Thymus (tissue), 14 donors: ENCODE measurements at places on chromosomes 5 and 9. TPM values are rescaled to one million over a fixed set of nuclear protein-coding genes. Genes with fewer than 3 reads are reported as not detected.

Gene PITX1
- 0.05 TPM for total RNA-seq

Gene FSTL4
- 0.99 TPM for total RNA-seq

Gene GNA14
- 0.47 TPM for total RNA-seq

DNA sequence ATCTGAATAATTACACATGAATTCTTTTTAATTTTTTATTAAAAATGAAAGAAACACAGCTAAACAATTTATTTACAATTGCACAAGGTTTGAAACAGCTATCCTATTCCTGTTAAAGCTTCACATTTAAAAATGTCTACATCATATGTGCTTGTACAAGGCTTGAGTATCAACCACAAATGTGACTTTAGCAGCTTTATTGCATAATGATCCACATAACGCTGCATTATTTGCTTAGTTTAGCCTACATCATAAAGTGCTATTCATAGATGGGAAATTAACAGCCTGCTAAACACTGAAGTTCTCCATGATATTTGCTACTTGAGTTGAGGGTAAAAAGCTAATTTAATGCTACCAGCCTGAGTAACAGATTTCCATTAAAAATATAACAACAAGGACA, 45.0 kb downstream of the TRIM36 start:
- H3K27ac ChIP-seq: no peak overlapping the region
- no peak overlapping the region for H3K4me3 ChIP-seq
- DNase-seq: no peak

DNA sequence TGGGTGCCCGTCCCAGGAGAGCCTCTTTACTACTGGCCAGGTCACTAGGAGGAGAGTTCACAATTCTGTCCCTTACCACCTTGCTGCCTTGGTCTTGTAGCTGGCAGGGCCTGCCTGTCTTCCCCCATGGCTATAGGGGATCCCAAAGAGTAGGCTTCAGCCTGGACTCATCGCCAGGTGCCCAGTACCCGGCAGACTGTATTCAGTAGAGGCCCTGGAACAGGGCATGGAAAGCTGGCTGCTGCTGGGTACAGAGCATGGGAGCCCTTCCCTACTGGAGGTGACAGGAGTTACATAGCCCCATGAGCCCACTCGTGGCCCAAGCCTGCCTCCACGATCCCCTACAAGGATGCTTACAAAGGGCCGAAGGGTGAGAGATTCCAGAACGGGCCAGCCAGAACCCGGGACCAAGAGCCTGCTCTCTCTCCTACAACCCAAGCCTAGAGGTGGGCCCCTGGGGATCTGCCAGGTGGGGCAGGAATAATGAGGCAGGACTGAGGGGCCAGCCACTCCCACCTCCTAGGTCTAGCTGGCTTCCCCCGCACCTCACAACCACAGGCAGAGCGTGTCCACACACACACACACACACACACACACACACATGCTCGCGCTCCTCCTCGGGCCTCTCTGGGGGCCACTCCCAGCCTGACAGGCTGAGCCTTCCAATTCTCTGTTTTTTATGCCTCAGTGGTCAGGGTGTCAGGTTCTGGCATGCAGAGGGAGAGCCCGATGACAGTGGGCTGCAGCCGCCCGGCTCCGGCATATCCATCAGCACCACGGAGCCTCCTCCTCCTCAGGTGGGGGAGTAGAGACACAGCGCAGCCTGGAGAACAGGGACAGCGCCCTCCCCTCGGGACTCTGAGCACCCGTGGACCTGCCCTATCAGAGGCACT, 186.0 kb downstream of the PAX5 start:
- H3K27me3 ChIP-seq: no peaks in the 10 kb centered on the region
- H3K36me3 ChIP-seq: no peaks in the 10 kb centered on the region
- no peak overlapping the region for H3K4me3 ChIP-seq
- H3K4me1 ChIP-seq: peaks cover 2% of the 10 kb centered on the region

DNA sequence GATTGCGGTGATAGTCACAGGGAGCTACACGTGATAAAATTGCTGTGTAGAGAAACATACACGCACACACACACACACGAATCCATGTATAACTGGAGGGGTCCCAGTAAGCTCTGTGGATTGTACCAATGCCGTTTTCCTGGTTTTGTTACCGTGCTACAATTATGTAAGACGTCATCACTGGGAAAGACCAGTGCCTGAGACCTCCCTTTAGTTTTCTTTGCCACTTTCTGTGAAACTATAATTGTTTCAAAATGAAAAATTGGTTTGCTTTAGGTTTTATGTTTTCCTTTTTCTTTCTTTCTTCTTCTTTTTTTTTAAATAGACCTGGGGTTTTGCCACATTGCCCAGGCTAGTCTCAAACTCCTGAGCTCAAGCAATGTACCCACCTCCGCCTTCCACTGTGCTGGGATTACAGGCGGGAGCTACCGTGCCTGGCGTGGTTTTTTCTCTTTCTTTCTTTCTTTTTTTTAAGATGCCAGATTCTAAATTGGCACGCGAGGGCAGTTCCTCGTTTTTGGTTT, 21.3 kb downstream of the OR2V2 start:
- peaks cover 35% of the 10 kb centered on the region for H3K27me3 ChIP-seq
- H3K4me3 ChIP-seq: no peak overlapping the region
- no peak overlapping the region for H3K27ac ChIP-seq
- DNase-seq: no peak
- no peaks in the 10 kb centered on the region for H3K36me3 ChIP-seq

DNA sequence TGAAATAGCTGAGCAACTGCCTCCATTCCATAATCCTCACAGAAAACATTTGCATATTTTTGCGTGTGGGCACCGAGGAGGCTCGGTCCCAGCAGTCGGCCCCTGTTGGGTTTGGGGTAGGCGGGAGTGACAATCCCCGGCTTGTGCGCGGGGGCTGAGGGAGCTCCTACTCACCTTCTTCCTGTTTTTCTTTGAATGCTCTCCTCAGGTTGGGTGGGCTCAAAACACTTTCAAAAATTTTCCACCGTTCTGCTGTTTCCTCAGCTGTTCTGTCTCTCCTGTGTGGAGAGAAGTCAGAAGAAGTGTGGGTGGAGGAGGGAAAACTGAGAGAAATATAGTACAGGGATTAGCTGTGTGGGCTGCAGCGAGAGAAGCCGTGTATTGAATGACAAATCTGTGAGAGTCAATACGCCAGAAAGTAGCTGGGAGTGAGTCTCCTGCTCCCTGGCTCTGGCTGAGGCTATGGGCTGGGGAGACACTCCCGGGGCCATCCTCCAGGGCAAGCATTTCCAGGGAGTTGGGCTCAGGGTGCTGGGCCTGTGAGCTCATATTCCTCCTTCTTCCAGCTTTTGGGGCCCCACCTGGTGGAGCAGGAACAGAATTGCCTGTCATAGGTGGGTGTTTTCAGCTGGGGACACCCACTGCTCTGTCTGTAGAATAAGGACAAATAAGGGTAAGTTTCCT, 84.7 kb downstream of the CMYA5 start:
- no peak for DNase-seq
- no peaks in the 10 kb centered on the region for H3K36me3 ChIP-seq
- no peaks in the 10 kb centered on the region for H3K27me3 ChIP-seq

GRCh38 chr9:117927354-117927753, 223.2 kb downstream of the TLR4 start:
- no peaks in the 10 kb centered on the region for H3K4me1 ChIP-seq
- no peak overlapping the region for H3K27ac ChIP-seq

- no peak for DNase-seq
- H3K4me3 ChIP-seq: no peak overlapping the region
- no peaks in the 10 kb centered on the region for H3K4me1 ChIP-seq
- no peaks in the 10 kb centered on the region for H3K36me3 ChIP-seq
- no peak overlapping the region for H3K27ac ChIP-seq
These were observed 556.7 kb upstream of the TLE4 start for GRCh38 chr9:79014929-79015699.

GRCh38 chr9:2655411-2655901, 33.9 kb downstream of the VLDLR start:
- no peaks in the 10 kb centered on the region for H3K27me3 ChIP-seq
- H3K4me1 ChIP-seq: no peaks in the 10 kb centered on the region
- H3K27ac ChIP-seq: peak overlapping the region; percentile 8
- H3K4me3 ChIP-seq: no peak overlapping the region

Gene PCDHGA3
- 0.19 TPM for total RNA-seq

Gene RNF180
- total RNA-seq: 0.52 TPM

DNA sequence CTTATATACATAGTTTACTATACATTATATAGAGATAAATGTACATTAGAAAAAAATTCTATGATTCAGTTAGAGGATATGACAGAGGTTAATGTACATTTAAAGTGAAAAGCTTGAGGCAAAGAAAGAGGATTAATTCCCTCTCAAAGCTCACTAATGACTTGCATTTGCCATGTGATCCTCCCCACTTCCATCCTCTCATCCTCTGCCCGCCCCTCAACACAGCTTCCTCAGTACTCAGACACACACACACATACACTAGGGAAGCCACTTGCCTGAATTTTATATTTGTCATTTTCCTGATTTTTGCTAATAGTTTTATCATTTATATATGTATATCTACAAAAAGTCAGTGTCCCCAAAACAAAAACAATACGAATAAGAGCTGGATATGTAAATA, 764.5 kb downstream of the EFNA5 start:
- H3K4me1 ChIP-seq: no peaks in the 10 kb centered on the region
- no peaks in the 10 kb centered on the region for H3K36me3 ChIP-seq
- H3K27ac ChIP-seq: no peak overlapping the region
- no peak overlapping the region for H3K4me3 ChIP-seq

DNA sequence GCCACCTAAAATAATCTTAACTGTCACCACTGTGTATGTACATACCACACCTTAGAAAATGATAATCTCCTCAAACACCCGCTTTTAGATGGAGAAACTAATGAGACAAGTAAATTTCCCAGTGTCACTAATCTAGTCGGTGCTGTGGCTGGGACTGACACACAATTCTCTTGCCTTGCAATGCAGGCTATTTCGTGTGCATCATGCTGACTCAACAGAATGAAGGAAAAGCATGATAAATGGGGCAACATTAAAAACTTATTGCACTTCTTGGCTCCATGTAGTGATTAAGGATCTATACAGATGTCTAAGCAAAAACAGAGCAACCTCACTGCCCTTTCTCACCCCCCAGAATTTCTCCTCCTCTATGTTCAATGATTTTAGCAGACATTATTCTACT, 677.9 kb downstream of the DTWD2 start:
- H3K36me3 ChIP-seq: no peaks in the 10 kb centered on the region
- H3K27ac ChIP-seq: no peak overlapping the region
- H3K4me1 ChIP-seq: no peaks in the 10 kb centered on the region
- H3K27me3 ChIP-seq: no peaks in the 10 kb centered on the region
- no peak overlapping the region for H3K4me3 ChIP-seq

DNA sequence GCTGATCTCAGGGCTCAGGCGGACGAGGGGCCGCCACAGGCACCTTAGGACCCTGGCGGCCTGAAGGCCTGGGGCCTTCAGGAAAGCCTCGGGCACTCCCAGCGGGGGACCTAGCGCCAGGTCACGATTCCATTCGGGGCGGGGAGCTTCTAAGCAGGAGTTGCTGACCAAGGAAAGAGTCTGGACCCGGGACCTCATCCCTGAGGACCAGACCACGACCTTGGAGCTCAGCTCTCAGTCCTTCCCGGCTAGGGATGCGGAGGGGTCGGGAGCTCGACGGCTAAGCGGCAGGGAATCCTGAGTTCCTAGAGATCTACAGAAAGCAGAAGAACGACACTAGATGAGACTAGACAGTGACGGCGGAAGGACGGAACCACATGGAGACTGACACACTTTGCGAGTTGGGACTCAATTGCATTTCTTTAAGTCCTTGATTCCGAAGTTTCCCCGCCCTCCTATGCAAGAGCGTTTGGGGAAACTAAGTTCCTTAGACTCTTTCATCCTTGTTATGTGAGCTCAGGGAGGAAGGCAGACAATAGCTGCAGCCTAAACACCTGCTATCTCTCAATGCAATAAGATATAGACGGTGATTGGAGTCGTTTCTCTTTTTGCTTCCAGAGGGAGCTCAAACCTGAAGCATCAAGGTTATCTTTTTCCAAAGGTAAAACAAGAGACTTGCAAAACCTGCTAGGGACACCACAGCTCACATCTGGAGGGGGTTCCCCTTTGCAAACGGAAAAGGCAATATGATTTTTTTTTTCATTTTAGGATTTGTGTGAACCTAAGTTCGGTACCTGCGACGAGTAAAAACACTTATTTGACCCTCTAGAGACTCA, 9.7 kb downstream of the NR2F1-AS1 start:
- H3K4me3 ChIP-seq: peak overlapping the region; percentile 50
- peaks cover 25% of the 10 kb centered on the region for H3K4me1 ChIP-seq
- H3K27ac ChIP-seq: no peak overlapping the region
- H3K36me3 ChIP-seq: no peaks in the 10 kb centered on the region

- H3K36me3 ChIP-seq: no peaks in the 10 kb centered on the region
- DNase-seq: no peak
- H3K27me3 ChIP-seq: no peaks in the 10 kb centered on the region
- H3K4me3 ChIP-seq: no peak overlapping the region
- peak overlapping the region; percentile 34 for H3K27ac ChIP-seq
These were observed 86.5 kb upstream of the ANKRD55 start for GRCh38 chr5:56319526-56320181.

- no peaks in the 10 kb centered on the region for H3K27me3 ChIP-seq
- no peak overlapping the region for H3K27ac ChIP-seq
- no peaks in the 10 kb centered on the region for H3K4me1 ChIP-seq
- no peak overlapping the region for H3K4me3 ChIP-seq
- no peak for DNase-seq
- H3K36me3 ChIP-seq: no peaks in the 10 kb centered on the region
These were observed 122.9 kb upstream of the ZNF366 start for GRCh38 chr5:72630081-72630480.

GRCh38 chr9:35864695-35865255, 5.4 kb downstream of the OR13J1 start:
- no peaks in the 10 kb centered on the region for H3K36me3 ChIP-seq
- H3K27ac ChIP-seq: no peak overlapping the region
- DNase-seq: no peak
- peaks cover 16% of the 10 kb centered on the region for H3K27me3 ChIP-seq
- no peaks in the 10 kb centered on the region for H3K4me1 ChIP-seq
- no peak overlapping the region for H3K4me3 ChIP-seq

GRCh38 chr9:3205421-3206095, 320.2 kb downstream of the RFX3 start:
- no peak overlapping the region for H3K27ac ChIP-seq
- H3K27me3 ChIP-seq: no peaks in the 10 kb centered on the region
- H3K36me3 ChIP-seq: no peaks in the 10 kb centered on the region
- no peaks in the 10 kb centered on the region for H3K4me1 ChIP-seq
- DNase-seq: no peak
- H3K4me3 ChIP-seq: no peak overlapping the region
